ENCODE measurements at places on chromosomes 6 and 20.
A peak's percentile ranks its signal among the peaks of the same experiment; 100 is the strongest.

- no peak for DNase-seq
These were observed 2.9 kb upstream of the HIVEP1 start for GRCh38 chr6:12009180-12009685.

- no peak for DNase-seq
These were observed 188.8 kb downstream of the TASP1 start for GRCh38 chr20:13449868-13450434.

DNA sequence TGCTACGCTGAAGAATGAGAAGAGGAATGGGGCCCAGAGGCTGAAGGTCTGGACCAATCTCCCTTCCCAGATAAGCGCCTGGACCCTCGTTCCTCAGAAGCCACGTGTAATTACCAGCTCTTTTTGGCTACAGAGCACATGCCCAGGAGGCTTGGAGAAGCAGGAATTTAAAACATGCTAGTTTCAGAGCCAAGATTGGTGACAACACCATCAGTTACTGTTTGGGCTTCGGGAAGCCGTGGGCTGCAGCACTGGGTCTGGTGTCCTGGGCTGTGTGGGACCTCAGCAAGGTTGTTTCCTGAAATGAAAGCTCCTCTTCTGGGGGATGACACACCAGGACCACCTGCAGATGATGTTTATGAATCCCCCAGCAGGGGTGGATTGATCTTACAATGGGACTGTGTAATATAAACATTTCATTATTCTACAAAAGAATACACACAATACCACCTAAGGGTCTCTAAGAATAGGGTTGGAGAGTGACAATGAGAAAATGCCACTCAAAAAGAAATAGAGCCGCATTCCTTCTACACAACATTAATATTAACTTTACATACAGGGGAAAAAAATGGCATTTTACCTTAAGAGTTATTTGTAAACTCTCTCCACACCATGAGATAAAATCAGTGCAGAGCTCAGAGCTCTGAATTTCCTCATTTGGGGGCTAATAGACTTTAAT lies 207.8 kb upstream of the FOXQ1 start:
- DNase-seq = no peak

GRCh38 chr20:47244451-47244850 lies 112.0 kb downstream of the ZMYND8 start:
- DNase-seq = no peak

DNA sequence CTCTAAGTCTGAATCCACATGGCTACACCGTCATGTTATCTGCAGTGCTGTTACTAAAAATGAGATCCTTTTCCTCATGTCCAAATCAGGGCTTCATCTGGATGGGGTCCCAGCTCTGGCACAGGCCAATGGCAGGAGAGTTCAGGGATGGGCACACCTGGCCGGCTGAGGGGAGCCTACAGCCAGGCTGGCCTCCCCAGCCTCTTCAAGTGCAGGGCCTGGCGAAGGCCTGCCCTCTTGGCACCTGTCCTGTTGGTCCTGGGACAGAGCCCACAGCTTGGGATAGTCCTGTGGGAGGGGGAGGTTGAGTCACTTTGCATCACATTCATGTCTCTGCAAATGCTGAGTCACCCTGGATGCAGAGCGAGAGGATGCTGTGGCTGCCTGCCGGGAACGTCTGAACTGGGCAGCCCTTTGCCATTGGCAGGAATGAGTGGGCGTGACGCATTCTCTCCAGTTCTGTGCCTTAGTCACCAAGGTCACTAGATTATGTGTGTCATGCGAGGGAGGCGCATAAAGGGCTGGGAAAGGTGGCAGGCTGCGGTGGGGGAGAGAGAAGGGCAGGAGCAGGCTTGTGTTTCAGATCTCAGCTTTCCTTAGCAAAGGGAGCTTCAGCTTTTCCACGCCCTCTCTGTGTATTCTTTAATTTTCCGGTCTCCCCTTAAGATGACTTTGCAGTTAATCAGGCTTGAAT lies 223.2 kb upstream of the ECI2 start:
- DNase-seq = no peak

DNA sequence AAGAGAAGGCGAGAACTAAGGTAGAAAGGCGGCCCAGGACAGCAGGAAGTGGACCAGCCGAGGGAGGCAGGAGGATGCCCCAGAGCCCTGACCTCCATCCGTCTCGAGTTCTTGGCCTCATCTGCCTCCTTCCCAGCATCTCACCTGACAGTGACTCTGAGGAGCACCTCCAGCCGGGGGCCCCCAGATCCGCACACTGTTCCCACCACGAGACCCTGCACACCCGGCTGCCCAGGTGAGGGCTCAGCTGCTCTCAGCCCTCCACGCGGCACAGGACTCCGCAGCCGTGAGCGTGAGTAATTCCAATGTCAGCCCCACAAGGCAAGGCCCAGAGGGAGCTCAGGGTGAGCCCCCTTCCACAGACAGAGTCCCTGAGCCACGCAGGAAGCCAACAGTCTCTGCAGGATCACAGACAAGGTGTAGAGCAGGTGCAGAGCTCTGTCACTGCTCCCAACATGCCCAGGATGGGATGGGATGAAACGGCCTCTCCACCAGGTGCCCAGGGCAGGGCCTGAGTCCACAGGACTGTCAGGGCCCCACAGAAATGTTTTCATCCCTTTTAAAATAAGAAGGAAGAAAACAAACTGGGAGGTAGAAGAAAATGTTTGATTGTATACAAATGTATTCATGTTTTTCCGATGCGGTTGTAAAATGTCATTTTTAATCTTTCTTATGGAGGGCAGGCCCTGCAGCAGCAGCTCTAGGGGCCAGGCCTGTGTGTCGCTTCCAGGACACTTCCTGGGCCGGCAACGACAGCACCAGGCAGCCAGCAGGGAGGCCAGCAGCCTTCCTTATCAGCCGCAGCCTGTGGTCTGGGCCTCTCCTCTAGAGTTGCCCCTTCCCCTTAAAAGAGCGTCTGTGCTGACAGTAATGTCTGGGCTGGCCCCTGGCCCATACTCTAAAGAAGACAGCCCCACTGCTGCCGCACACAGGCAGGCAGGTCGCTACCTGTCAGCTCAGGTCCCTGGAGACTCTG lies 66.9 kb downstream of the DLL1 start:
- no peak for DNase-seq

GRCh38 chr6:157528931-157529653 lies 148.1 kb downstream of the ZDHHC14 start:
- no peak for DNase-seq

DNA sequence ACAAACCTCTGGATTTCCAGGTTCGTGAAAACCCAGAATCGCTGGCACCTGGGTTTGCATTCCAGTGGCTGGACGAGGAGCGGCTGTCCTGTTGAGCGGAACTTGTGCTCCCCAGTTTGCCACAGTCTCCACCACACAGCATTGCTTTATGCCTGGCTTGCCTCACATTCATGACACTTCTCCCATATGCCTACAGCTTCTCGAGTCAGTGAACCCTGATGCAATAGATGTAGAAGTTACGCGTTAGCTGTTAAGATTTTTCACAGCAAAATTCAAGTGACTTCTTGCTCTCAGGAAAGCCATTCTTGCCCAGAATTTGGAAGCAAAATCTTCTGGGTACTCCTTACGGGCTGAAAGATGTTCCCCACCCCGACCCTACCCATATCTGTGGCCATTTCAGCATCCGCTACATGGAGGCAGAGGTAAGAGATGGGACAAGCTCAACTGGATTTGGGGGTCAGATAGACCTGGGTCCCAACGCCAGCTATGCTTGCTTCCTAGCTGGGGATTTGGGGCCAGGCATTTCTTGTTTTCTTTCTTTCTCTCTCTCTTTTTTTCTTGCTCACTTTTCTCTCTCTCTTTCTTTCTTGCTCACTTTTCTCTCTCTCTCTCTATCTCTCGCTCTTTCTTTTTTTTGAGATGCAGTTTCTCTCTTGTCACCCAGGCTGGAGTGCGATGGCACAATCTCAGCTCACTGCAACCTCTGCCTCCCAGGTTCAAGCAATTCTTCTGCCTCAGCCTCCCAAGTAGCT lies 12.4 kb upstream of the GDAP1L1 start:
- no peak for DNase-seq

GRCh38 chr6:26521600-26522391 lies 16.4 kb upstream of the HMGN4 start:
- peak; percentile 81 for DNase-seq

DNA sequence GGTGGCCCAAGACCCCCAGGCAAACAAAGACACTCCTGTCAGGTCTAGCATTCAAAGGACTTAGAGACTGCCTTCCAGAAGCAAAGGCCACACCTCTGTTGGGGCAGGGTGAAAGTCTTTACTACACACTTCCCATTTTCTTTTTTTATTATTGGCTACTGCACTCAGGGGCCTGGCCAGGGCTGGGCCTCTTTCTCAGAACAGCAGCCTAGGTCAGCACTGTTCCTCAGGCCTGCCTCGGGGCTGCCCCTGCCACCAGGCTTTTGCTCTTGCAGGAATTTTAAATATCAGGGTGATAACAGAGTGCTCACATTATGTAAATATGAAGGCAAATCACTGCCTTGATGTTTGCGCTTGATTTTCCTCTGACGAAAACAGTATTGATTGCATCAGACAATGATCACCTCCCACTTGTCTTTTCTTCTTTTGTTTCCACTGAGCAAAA lies 18.5 kb downstream of the GSTA4 start:
- peak; percentile 78 for DNase-seq

Measured in stimulated activated naive B cell treated with anti-CD40 and anti-IgM and Interleukin-4, amounts not matched to agents 10 μg/mL and 1 μg/mL and 100 μg/mL, for 72 hours (primary cell).